HT-29 (cell line): ENCODE measurements at places on chromosomes 11 and 22. TPM values are rescaled to one million over a fixed set of nuclear protein-coding genes. Genes with fewer than 3 reads are reported as not detected.

DNA sequence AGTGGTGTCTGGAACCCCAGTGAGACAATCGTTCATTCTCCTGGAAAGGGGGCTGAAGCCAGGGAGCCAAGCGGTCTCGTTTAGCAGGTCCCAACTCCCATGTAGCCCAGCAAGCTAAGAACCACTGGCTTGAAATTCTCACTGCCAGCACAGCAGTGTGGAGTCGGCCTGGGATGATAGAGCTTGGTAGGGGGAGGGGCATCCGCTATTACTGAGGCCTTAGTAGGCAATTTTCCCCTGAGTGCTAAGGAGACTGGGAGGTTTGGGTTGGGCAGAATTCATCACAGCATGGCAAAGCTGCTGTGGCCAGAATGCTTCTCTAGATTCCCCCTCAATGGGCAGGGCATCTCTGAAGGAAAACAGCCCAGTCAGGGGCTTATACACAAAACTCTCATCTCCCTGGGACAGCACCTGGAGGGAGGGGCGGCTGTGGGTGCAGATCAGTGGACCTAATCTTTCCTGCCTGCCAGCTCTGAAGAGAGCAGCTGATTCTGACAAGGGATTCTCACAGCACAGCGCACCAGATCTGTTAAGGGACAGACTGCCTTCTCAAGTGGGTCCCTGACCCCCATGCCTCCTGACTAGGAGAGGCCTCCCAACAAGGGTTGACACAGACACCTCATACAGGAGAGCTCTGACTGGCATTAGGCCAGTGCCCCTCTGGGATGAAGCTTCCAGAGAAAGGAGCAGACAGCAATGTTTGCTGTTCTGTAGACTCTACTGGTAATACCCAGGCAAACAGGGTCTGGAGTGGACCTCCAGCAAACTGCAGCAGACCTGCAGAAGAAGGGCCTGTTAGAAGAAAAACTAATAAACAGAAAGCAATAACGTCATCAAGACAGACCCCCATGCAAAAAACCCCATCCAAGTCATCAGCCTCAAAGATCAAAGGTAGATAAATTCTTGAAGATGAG, 14.8 kb downstream of the OR52M1 start:
- no peak for DNase-seq

Gene RAPSN
- total RNA-seq, result not detected in 2 replicates

Gene UPB1
- total RNA-seq, result not detected in 2 replicates

- no peak for DNase-seq
These were observed 59.5 kb downstream of the AHNAK start for GRCh38 chr11:62487136-62487535.

DNA sequence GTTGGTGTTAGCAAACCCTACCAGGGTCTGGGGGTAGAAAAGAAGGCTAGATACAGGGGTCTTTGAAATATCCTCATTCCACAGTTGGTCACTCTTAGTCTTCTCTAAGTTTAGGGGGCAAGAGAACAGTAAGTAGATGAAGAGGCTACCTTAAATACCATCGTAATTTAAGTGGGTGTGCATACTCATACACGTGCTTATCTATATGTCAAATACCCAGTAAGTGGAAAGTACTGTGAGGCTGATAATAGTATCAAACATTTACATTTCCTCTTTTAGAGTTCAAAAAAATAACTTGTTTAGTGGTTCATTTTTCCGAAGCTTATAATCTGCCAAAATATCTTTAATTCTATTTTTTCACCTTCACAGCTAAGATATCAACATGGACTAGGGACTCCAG, 90.7 kb downstream of the WNT11 start:
- no peak for DNase-seq

Gene VSIG2
- 137 and 149 TPM in 2 replicates for total RNA-seq

GRCh38 chr22:22746061-22746962, 101.9 kb downstream of the GGTLC2 start:
- DNase-seq, result no peak
